ENCODE measurements at places on chromosomes 4 and X. TPM values are rescaled to one million over a fixed set of nuclear protein-coding genes. Genes with fewer than 3 reads are reported as not detected.

DGAT2L6 gene
- total RNA-seq, result not detected

GRCh38 chr4:13322681-13323101, 161.4 kb downstream of the RAB28 start:
- no peak overlapping the region for H3K4me3 ChIP-seq
- H3K27me3 ChIP-seq, result no peaks in the 10 kb centered on the region
- peaks cover 16% of the 10 kb centered on the region for H3K36me3 ChIP-seq
- DNase-seq, result no peak
- H3K4me1 ChIP-seq, result peaks cover 7% of the 10 kb centered on the region
- H3K27ac ChIP-seq, result no peak overlapping the region

- H3K4me1 ChIP-seq, result peaks cover 84% of the 10 kb centered on the region
- no peak overlapping the region for H3K27ac ChIP-seq
- no peaks in the 10 kb centered on the region for H3K27me3 ChIP-seq
- no peak overlapping the region for H3K4me3 ChIP-seq
Observed at GRCh38 chr4:184466634-184467033, 7.7 kb downstream of the IRF2 start.

PAGE2 gene
- not detected for total RNA-seq

REPS2 gene
- 7.6 TPM for total RNA-seq

GRCh38 chr4:81030981-81031791, 678 bp downstream of the BMP3 start:
- peaks cover 99% of the 10 kb centered on the region for H3K27me3 ChIP-seq
- no peak overlapping the region for H3K27ac ChIP-seq
- DNase-seq, result no peak
- no peaks in the 10 kb centered on the region for H3K36me3 ChIP-seq
- peaks cover 18% of the 10 kb centered on the region for H3K4me1 ChIP-seq

GRCh38 chr4:130510661-130511060, 1414.7 kb downstream of the C4orf33 start:
- H3K4me1 ChIP-seq, result no peaks in the 10 kb centered on the region
- H3K36me3 ChIP-seq, result no peaks in the 10 kb centered on the region
- DNase-seq, result no peak
- no peak overlapping the region for H3K27ac ChIP-seq

DNA sequence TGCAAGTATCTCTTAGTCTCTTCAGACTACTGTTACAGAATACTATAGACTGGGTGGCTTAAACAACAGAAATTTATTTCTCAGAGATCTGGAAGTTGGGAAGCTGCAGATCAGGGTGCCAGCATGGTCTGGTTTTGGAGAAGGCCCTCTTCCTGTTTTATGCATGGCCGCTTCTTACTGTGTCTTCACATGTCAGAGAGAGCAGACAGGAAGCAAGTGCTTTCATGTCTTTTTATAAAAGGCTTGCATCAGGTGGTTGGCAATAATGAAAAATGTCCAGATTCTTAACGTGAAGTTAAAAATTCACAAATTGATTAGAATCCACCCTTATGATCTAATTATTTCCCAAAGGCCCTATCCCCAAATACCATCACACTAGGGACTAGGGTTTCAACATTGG, 284.9 kb downstream of the RPA4 start:
- no peak overlapping the region for H3K27ac ChIP-seq
- H3K36me3 ChIP-seq, result no peaks in the 10 kb centered on the region
- no peak for DNase-seq
- H3K4me3 ChIP-seq, result no peak overlapping the region
- no peaks in the 10 kb centered on the region for H3K27me3 ChIP-seq

LUZP4 gene
- not detected for total RNA-seq

DNA sequence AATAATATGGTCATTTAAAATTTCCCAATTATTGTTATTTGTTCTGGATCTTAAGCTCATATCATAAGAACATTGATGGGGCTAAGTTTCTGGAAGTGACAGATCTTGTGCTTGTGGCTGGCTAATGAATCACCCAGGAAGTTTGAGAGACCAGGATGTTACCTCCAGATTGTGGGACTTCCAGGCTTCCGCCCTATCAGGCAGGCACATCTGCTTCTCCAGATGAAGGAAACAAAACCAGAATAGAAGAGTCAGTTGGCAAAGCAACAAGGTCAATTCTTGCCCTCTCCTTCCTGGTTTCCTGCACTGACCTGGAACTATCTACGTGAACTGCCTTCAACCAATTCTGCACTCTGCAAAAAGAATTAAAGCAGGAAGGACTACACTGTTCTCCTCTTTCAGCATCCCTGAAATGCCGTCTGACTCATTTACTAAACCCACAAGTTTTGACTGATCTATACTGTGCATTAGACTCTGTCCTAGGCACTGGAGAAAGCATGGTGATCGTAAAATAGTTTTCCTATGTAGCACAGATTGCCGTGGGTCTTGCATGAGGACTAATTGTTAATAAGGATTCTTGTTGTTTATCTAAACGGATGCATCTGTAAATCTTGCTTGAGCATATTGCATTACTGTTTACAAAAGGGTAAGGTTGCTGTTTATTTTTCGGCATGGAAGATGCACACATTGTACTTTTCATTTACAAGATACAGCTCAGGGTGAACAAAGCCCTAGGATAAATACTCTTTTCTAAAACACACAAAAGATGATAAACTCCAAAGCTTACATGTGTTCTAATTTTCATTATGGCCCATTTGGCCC, 74.6 kb downstream of the AMELX start:
- no peaks in the 10 kb centered on the region for H3K4me1 ChIP-seq
- H3K27me3 ChIP-seq, result no peaks in the 10 kb centered on the region
- H3K36me3 ChIP-seq, result no peaks in the 10 kb centered on the region
- no peak overlapping the region for H3K27ac ChIP-seq
- DNase-seq, result no peak
- no peak overlapping the region for H3K4me3 ChIP-seq

ELK1 gene
- total RNA-seq, result 21.3 TPM

DNA sequence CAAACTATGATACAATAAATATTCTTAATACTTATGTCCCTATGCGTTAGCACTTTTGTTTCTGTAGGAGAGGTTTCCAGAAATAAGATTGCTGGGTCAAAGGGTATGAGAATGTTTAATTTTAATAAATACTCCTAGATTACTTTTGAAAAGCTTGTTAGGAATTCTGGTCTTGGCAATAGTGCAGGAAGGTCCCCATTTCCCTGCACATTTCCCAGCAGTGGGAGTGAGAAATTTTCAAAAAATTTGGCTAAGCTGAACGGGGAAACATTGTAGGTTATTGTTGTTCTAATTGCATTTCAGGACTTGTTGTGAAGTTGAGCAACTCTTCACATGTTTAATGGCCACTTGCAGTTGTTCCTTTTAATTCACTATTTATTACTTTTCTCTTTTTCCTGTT, 27.1 kb downstream of the IGFBP7 start:
- H3K36me3 ChIP-seq, result peaks cover under 1% of the 10 kb centered on the region
- H3K27me3 ChIP-seq, result no peaks in the 10 kb centered on the region

- peaks cover 8% of the 10 kb centered on the region for H3K4me1 ChIP-seq
- no peak for DNase-seq
- H3K27ac ChIP-seq, result no peak overlapping the region
- H3K36me3 ChIP-seq, result no peaks in the 10 kb centered on the region
- no peak overlapping the region for H3K4me3 ChIP-seq
Observed at GRCh38 chr4:139880841-139881240, 215.2 kb downstream of the MGST2 start.

VCX3A gene
- total RNA-seq, result not detected

- H3K27me3 ChIP-seq, result no peaks in the 10 kb centered on the region
- H3K27ac ChIP-seq, result no peak overlapping the region
- H3K4me3 ChIP-seq, result no peak overlapping the region
- H3K4me1 ChIP-seq, result no peaks in the 10 kb centered on the region
- H3K36me3 ChIP-seq, result no peaks in the 10 kb centered on the region
Observed at GRCh38 chrX:26848511-26848910, 614.6 kb downstream of the PPP4R3C start.

DDX53 gene
- total RNA-seq, result not detected

- H3K4me3 ChIP-seq, result no peak overlapping the region
- no peaks in the 10 kb centered on the region for H3K36me3 ChIP-seq
- no peak for DNase-seq
- H3K27me3 ChIP-seq, result no peaks in the 10 kb centered on the region
Observed at GRCh38 chrX:13266641-13267345, 53.1 kb downstream of the ATXN3L start.

- peaks cover 4% of the 10 kb centered on the region for H3K4me1 ChIP-seq
- H3K4me3 ChIP-seq, result no peak overlapping the region
- DNase-seq, result no peak
- H3K27me3 ChIP-seq, result no peaks in the 10 kb centered on the region
Observed at GRCh38 chr4:140666889-140667614, 89.1 kb downstream of the TBC1D9 start.

DNA sequence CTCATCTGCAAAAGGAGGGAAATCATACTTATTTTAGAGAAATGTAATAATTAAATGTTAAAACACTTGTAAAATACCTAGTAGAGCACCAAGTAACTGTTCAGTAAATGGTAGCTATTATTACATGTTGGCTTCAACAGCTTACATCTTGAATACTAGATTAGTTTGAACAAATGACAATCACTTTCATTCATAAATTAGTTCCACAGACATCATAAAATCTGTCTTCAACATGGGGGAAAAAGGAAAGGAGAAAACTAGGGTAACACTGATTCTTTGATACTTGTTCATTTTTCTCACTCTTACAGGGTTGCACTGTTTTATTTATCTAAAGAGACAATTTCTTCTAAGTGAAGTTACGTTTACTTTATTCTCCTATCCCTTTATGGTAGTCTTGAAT, 51.7 kb downstream of the CHM start:
- H3K27me3 ChIP-seq, result no peaks in the 10 kb centered on the region
- H3K27ac ChIP-seq, result no peak overlapping the region
- no peak overlapping the region for H3K4me3 ChIP-seq
- DNase-seq, result no peak
- H3K4me1 ChIP-seq, result peaks cover 22% of the 10 kb centered on the region
- no peaks in the 10 kb centered on the region for H3K36me3 ChIP-seq

MAD2L1 gene
- 1.8 TPM for total RNA-seq

GC gene
- total RNA-seq, result not detected

CFAP47 gene
- not detected for total RNA-seq

DNA sequence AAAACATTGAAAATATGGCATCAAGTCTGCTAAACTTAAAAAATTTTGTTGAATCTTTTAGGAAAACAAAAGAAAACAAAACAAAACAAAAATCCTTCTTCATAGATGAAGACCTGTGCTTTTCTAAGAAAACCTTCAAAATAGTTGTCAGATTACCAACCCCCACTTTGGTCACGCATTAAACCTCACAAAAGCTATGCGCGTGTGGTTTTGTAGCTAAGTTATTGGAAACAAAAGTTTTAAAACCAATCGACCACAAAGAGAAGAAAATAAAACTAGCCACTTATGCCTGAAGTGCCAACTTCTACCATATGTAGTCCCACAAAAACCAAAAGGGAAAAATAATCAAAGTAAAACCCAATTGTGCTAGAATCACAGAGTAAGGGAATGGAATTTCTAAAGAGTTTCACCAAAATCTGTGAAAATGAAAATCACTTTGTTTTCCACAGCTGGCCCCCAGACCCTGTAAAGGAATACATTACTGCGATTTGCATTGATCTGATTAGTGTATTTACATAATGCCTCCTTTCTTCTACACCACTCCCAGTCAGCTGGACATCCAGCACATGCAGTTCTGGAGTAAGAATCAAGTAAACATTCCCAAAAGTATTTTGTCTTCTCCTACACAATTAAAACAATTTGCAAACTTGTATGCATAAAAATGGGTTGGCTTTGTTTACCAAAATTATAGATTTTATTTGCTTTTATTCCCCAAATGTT, 330.1 kb upstream of the DKK2 start:
- DNase-seq, result no peak
- H3K4me3 ChIP-seq, result no peak overlapping the region
- peaks cover 4% of the 10 kb centered on the region for H3K27me3 ChIP-seq
- no peaks in the 10 kb centered on the region for H3K36me3 ChIP-seq
- H3K4me1 ChIP-seq, result no peaks in the 10 kb centered on the region

DNA sequence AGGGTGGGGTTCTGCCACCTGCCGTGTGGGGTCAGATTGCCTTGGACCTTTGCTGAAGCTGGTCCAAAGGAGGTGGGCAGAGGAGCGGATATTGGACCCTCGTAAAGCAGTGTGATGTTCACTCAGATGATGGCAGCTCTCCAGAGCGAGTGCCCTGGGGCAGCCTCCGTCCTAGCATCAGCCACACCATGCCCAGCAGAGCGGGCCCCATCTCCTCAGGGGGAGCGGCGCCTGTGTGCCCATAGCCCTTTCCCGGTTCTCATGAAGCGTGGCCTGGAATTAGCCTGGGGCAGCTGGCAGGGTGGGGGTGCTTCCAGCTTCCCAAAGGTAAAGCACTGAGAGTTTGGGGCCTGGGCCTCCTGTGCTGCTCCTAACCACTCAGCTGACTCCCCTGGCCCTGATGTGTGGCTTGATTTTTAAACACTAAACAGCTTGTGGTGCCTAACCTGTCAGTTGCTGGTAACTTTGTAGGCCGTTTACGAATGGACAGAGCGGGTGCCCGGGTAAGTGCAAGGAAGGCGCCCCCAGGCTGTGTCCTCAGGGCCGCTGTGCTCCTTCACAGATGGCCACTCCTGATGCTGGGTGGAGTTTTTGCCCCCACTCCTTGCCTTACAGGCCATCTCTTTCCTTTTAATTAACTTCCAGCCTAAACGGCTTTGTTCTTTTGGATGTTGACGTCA, 36.0 kb downstream of the NOP14 start:
- no peak for DNase-seq
- peaks cover 40% of the 10 kb centered on the region for H3K4me1 ChIP-seq
- H3K27ac ChIP-seq, result no peak overlapping the region
- peaks cover 86% of the 10 kb centered on the region for H3K36me3 ChIP-seq
- H3K27me3 ChIP-seq, result no peaks in the 10 kb centered on the region

- DNase-seq, result no peak
- H3K36me3 ChIP-seq, result no peaks in the 10 kb centered on the region
- no peaks in the 10 kb centered on the region for H3K27me3 ChIP-seq
- peak overlapping the region; percentile 73 for H3K27ac ChIP-seq
- H3K4me3 ChIP-seq, result no peak overlapping the region
- H3K4me1 ChIP-seq, result peaks cover 31% of the 10 kb centered on the region
Observed at GRCh38 chr4:141027421-141027820, 105.8 kb downstream of the RNF150 start.

- no peaks in the 10 kb centered on the region for H3K4me1 ChIP-seq
- H3K4me3 ChIP-seq, result no peak overlapping the region
- no peaks in the 10 kb centered on the region for H3K36me3 ChIP-seq
- no peak overlapping the region for H3K27ac ChIP-seq
- DNase-seq, result no peak
- no peaks in the 10 kb centered on the region for H3K27me3 ChIP-seq
Observed at GRCh38 chrX:100915562-100915961, 13.2 kb downstream of the XKRX start.

GRCh38 chr4:130850019-130850524, 1754.1 kb downstream of the C4orf33 start:
- H3K36me3 ChIP-seq, result no peaks in the 10 kb centered on the region
- H3K4me3 ChIP-seq, result no peak overlapping the region
- no peak overlapping the region for H3K27ac ChIP-seq
- DNase-seq, result no peak
- H3K4me1 ChIP-seq, result no peaks in the 10 kb centered on the region

SMIM9 gene
- not detected for total RNA-seq

DNA sequence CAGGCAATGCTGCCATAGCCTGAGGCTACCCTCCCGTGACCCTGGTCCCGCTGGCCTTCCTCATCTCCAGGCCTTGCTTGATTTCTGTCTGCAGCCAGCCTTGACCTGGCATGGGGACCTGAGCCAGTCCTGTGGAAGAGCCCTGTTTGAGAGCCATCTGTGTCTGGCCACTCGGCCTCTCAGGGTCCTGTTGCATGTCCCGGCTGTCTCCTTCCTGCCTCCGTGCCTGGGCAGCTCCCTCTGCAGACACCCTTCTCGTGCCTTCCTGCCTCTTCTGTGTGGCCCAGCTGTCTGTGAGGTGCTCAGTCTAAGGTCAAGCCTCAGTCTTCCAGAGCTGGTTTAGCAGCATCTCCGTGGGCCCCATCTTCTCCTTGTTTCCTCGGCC, 108.4 kb downstream of the SORCS2 start:
- no peak overlapping the region for H3K4me3 ChIP-seq
- no peak for DNase-seq
- no peaks in the 10 kb centered on the region for H3K36me3 ChIP-seq

CXCL8 gene
- total RNA-seq, result 0.30 TPM

All from left ventricle myocardium inferior (tissue), 1 donor.